Dermis blood vessel endothelial cell (primary cell): ENCODE measurements at places on chromosomes 3 and 15. TPM values are rescaled to one million over a fixed set of nuclear protein-coding genes. Genes with fewer than 3 reads are reported as not detected.

MEIS2 gene
- 12.9 and 13.8 TPM in 2 replicates for total RNA-seq

CYP11A1 gene
- not detected in 2 replicates for total RNA-seq

MESP2 gene
- total RNA-seq, result 0.28 TPM in 1 of 2 replicates, not detected in the other

SAMD7 gene
- not detected in 2 replicates for total RNA-seq

CPNE4 gene
- not detected in 2 replicates for total RNA-seq

GADL1 gene
- total RNA-seq, result not detected in 2 replicates

GREM1 gene
- total RNA-seq, result 0.47 and 1.2 TPM in 2 replicates

PRR23B gene
- not detected in 2 replicates for total RNA-seq

RAB6B gene
- total RNA-seq, result 1.9 TPM in 2 replicates

PDZRN3 gene
- total RNA-seq, result under 0.01 and 0.23 TPM in 2 replicates

SKOR1 gene
- total RNA-seq, result 0.05 TPM in 1 of 2 replicates, not detected in the other

SLC51B gene
- total RNA-seq, result not detected in 2 replicates

ISY1 gene
- 37.9 and 57.6 TPM in 2 replicates for total RNA-seq

- DNase-seq, result no peak
These were observed 154.0 kb upstream of the THBS1 start for GRCh38 chr15:39426552-39427532.

DNA sequence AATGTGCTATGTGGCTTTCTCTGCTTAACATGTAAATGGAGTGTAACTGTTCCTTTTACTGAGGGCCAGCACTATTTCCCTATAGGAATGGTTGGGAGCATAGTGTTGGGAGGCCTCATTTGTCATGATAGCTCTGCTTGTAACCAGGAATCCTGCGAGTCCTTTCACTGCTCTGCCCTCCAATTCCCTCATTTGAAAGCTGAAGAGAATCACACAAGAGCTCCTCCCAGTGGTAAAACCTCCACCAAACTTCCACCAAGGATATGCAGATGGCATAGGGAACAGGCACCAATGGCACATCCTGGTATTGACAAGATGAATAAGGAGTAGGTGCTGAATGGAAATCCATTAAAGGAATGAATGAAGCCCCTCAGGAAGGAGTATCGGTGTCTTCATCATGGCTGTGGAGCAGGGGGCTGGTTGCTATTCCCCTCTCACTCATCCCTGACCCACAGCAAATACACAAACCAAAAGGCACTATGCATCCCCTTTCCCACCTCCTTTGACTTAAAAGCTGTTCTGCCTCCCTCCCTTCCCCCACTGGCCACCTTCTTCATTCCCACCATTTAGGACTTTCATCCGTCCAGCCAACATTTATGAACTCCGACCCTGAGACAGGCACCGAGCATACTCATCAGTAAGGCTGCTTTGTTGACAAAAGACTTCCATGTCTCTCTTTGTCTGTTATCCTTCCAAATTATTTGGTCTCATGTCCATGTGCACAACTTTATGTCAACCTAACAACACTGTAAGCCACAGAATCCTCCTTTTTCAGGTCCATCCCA, 560.8 kb downstream of the FOXP1 start:
- DNase-seq, result peak; percentile 58

DNA sequence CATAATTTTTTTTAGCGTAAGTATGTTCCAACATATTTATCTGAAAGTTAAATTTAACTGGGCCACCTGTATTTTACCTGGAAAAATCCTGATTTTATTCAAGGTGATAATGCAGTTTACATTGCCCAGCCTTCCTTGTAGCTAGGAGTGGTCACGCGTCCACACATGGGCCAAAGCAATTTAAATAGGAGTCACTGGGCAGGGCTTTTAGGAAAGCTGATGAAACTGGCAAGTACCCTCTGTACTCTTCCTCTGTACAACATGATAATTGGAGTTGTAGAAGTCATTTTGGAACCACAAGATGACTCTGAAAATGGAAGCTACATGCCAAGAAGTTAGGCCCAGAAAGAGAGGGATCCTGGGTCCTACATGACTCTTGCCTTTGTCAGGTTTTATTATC, 9.5 kb downstream of the BTD start:
- no peak for DNase-seq

- no peak for DNase-seq
These were observed 133.8 kb downstream of the SPATA16 start for GRCh38 chr3:173007079-173007723.

DNA sequence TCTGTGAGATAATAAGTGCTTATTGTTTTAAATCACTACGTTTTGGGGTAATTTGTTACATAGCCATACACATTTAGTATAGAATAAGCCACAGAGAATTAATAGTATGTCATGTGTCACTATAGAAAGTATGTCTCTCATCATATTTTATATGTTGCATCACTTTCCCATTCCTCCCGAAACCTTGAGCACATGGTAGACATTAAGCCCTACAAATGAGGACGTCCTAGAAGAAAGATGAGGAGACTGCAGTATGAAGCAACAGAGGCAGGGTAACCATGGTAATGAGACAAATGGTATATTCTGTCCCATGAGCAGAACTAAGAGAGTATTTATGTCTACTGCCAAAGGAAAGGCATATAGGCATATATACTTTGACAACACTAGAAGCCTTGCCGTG, 720.2 kb downstream of the ROBO1 start:
- no peak for DNase-seq

DNA sequence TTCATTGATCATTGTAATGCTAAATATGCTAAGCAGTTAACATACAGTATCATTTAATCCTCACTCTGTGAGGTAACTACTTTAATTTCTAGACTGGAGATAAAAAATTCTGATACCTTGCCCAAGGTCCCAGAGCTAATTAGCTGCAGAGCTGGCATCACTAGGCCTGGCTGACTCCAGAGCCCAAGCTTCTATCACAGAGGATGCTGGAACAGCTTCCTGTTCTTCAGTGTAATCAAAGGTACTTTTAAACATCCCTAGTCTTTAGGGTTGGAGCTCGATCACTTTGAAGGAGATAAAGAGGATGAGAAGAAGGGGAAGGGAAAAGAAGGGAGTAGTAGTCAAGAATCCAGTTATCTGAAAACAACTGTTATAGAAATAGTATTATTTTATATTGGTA, 37.1 kb upstream of the BOC start:
- no peak for DNase-seq

DNA sequence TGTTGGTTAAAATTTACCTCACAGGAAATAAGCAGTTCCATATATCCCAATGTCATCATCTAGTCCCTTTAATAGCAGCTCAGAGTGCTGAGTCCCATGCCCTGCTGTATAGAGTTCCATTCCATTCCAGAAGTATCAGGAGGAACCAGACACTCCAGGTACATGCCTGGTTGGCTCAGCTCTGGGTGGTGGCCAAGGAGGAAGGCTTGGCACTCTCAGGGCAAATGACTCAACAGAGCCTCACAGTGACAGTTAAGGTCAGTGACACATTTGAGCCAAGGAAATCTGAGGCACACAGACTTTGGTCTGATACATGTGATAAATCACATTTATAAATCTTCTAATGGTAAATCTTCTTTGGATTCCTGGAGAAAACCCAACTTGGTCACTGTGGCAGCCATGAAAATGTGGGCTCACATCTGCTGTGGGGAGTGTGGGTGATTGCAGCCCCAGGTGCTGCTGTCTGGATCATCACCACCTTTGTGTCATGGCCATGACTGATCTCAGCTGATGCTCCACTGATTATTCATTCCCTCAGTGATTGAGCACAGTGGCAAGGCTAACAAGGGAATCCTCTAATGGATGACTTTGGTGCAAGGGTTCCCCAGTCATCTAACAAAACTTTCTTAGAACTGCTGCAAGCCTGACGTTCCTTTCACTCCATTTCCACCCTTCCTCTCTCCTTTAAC, 9.3 kb downstream of the HHLA2 start:
- no peak for DNase-seq

- DNase-seq, result no peak
These were observed 31.2 kb upstream of the USP3 start for GRCh38 chr15:63473007-63473748.

DNA sequence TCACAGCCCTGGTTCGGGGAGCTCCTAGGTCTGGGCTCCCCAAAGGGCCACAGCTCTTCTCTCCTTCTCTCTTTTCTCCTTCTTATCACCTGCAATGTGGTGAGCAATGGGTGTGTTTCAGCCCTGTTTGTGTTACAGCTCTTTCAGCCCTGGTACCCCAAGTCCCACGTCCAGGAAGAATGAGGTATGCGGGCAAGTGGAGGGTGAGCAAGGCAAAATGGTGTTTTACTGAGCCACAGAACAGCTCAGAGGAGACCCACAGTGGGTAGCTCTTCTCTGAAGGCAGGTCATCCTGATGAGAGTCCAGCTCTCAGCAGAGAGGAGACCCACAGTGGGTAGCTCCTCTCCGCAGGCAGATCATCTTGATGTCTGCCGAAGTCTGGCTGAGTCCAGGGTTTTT, 86.8 kb downstream of the BFSP2 start:
- DNase-seq, result no peak

- DNase-seq, result no peak
These were observed 148.9 kb downstream of the ROBO1 start for GRCh38 chr3:79618883-79619282.

DNA sequence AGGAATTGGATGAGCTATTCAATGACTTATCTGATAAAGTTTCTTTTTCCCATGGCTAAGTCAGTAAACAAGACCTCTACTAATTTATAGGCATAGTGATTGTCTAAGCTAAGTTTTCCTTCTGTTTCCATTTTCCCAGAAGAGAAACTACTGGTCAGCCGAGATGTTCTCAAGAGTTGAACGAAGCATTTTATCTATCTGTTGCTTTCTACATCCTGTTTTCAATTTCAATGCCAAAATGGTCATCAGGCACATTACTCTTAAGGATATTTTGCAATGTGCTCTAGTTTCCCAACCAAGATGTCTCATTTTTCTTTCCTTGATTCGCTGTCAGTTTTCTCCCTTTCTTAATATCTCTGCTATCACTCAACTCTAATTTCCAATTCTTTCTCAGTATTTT, 228.7 kb downstream of the MBNL1 start:
- DNase-seq, result peak; percentile 13

- no peak for DNase-seq
These were observed 81.7 kb downstream of the DHX30 start for GRCh38 chr3:47884603-47885002.

- peak; percentile 12 for DNase-seq
These were observed 26.5 kb downstream of the CCDC33 start for GRCh38 chr15:74262625-74263024.

DNA sequence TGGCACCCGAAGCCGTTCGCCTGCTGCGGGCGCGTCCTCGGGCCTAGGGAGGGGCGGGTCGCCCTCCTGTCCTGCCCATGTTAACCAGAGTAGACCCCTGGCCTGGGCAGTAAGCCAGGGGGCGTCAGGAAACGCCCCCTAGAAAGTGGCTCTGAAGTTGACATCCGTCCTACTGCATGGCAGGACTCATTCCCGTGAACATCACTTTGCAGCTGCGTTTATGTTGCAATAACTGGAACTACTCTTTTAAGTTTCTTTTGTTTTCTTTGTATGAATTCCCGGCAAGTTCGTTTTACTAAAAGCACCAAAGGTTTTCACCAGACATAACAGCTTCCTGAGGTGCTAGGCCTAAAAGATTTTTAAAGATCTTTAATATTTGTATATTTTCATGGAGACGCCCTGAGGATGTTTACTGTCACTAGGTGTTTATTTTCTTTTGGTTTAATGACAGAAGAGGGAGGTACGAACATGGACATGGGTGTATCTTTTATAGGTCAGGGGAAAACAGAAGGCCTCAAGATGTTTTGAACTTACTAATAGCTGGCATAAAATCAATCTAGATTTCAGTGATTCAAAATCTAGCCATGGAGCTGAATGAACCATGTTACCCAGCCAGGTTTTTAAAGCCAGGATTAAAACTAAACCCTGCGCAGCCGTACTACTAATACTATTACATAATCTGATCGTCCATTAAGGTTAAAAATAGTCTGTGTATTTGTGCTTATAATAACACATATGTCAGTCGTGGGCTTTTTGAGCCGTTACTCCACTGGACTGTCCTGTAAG, 1.0 kb downstream of the C15orf61 start:
- DNase-seq, result peak; percentile 40

DNA sequence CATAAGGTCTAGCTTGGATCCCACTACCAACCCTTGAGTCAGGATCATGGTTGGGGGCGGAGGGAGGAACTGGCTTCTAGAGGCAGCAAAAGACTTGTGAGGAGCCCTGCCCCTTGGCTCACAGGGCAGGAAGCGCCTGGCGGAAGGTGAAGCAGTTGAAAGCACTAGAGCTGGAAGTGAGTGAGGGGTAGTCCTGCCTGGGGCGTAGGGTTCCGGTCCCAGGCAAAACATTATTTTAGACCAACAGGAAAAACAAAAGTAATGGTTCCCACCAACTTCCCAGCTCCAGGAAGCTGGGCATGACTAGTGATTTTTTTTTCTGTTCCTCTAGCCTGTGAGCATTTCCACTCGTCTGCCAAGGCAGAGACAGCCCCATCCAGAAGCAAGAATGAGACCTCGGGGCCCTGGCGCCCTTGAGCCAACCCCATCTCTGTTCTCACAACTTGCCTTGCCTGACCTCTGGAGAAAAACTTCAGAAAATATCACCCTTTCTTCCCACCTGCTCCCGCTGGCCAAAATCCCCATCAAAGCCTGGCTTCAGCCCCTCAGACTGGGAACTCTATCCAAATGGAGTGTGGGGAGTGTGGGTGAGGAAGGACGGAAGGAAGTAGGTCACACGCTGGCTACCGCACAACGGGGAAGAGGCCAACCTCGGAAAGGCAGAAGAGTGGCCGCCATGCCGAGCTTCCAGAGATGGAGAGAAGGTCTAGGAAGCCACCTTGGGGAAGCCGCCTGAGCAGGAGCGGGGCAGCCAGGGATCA, 57.5 kb downstream of the RBPMS2 start:
- DNase-seq, result peak; percentile 91

GRCh38 chr15:43185157-43186002, at the start of gene CCNDBP1:
CCNDBP1 (plus strand) TSS chr15:43185403; CDS start chr15:43185499, 96 bp downstream.
- DNase-seq, result peak; percentile 69

- no peak for DNase-seq
These were observed 12.1 kb upstream of the POLG start for GRCh38 chr15:89346516-89347231.

DNA sequence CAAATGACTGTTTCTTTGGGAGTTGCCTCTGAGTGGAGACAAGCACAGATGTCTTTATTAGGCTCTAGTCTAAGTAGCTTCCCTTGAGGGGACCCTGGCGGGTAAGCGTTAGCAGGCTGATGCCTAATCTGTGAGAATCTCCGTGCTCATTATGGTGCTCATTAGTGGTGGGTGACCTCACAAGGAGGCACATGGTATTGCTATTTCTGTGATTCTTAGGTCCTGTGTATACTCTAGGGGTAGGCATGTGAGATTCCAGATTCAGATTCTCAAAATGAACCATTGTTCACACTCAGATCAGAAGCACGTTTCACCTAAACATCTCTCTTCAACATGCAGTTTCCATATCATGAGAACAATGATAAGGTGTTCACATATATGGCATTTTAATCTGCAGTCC, 809.7 kb downstream of the NR2F2 start:
- DNase-seq, result no peak

- DNase-seq, result peak; percentile 93
These were observed 140.7 kb upstream of the MEF2A start for GRCh38 chr15:99424978-99425656.

DNA sequence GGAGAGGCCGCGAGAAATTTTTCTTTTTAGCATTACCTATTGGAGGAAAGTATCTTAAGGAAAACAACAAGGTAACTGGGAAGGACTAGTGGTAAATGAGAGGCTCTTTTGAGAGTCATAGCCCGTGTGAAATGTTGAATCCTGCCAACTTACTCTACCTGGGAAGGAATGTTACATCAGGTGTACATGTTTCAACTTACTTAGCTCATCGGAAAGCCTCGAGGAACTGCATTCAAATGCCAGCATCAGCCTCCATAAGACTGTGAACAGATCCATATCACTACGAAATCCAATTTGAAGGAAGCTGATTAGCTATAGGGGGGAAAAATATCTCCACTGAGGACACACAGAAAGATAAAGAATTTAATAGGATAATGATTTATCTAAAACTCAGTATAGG, 72.3 kb upstream of the PDZRN3 start:
- DNase-seq, result no peak
